HFFc6 (cell line): ENCODE measurements at places on chromosomes 16 and 17. TPM values are rescaled to one million over a fixed set of nuclear protein-coding genes. Genes with fewer than 3 reads are reported as not detected.

GPR142 gene
- not detected in 3 replicates for total RNA-seq

RNF157 gene
- total RNA-seq: 0.05 to 0.19 TPM in 2 of 3 replicates, not detected in the other

FOXL1 gene
- total RNA-seq: 19.9 to 24.4 TPM (median 20.4 TPM) in 3 replicates

ABCC3 gene
- 21.3 to 23.6 TPM (median 23.0 TPM) in 3 replicates for total RNA-seq

ZNF785 gene
- total RNA-seq: 8.9 and 12.2 TPM in 2 replicates

MYH1 gene
- not detected in 3 replicates for total RNA-seq

DPEP3 gene
- total RNA-seq: not detected in 3 replicates

FAM83G gene
- 19.6 to 23.0 TPM (median 21.0 TPM) in 3 replicates for total RNA-seq

KIF18B gene
- 11.9 and 23.8 TPM in 2 replicates for total RNA-seq

C17orf100 gene
- 1.0 and 1.7 TPM in 2 replicates for total RNA-seq

GCGR gene
- total RNA-seq: not detected in 3 replicates

CTF1 gene
- total RNA-seq: 12.9 and 19.3 TPM in 2 replicates

RAD51D gene
- 10.5 to 14.1 TPM (median 12.4 TPM) in 3 replicates for total RNA-seq

HASPIN gene
- total RNA-seq: 3.5 to 7.4 TPM (median 7.3 TPM) in 3 replicates

SLC12A3 gene
- not detected in 3 replicates for total RNA-seq

CRHR1 gene
- total RNA-seq: not detected in 3 replicates

DOC2A gene
- total RNA-seq: 0.19 TPM in 1 of 3 replicates, not detected in the others

NHLRC4 gene
- total RNA-seq: 0.09 to 0.27 TPM in 2 of 3 replicates, not detected in the other

PGS1 gene
- total RNA-seq: 20.2 to 23.7 TPM (median 23.7 TPM) in 3 replicates

CDH3 gene
- total RNA-seq: 0.08 and 0.14 TPM in 2 replicates

MLKL gene
- 10.1 to 15.2 TPM (median 11.3 TPM) in 3 replicates for total RNA-seq

ALOXE3 gene
- 0.19 to 0.35 TPM (median 0.30 TPM) in 3 replicates for total RNA-seq

CLEC3A gene
- not detected in 3 replicates for total RNA-seq

SCGB1C2 gene
- not detected in 3 replicates for total RNA-seq

HOXB7 gene
- not detected in 3 replicates for total RNA-seq

AIPL1 gene
- total RNA-seq: not detected in 2 replicates

KRT17 gene
- total RNA-seq: 1.0 to 3.7 TPM (median 2.4 TPM) in 3 replicates

KRT9 gene
- total RNA-seq: 0.15 TPM in 1 of 3 replicates, not detected in the others

FOXN1 gene
- total RNA-seq: not detected in 3 replicates

TP53TG3 gene
- not detected in 3 replicates for total RNA-seq

PRSS8 gene
- total RNA-seq: not detected in 3 replicates

TMEM92 gene
- total RNA-seq: 0.15 to 0.33 TPM (median 0.18 TPM) in 3 replicates

LPCAT2 gene
- 23.2 to 34.6 TPM (median 33.1 TPM) in 3 replicates for total RNA-seq

MT4 gene
- not detected in 3 replicates for total RNA-seq
